Inflammatory macrophage (primary cell): ENCODE measurements at places on chromosomes 7 and 10.

- no peak for DNase-seq
Observed at GRCh38 chr7:117118579-117119180, 165.4 kb downstream of the ST7 start.

GRCh38 chr10:132146271-132146671, 40.5 kb upstream of the DPYSL4 start:
- DNase-seq, result no peak

- DNase-seq, result no peak
Observed at GRCh38 chr7:73345951-73346350, 18.0 kb downstream of the FKBP6 start.

DNA sequence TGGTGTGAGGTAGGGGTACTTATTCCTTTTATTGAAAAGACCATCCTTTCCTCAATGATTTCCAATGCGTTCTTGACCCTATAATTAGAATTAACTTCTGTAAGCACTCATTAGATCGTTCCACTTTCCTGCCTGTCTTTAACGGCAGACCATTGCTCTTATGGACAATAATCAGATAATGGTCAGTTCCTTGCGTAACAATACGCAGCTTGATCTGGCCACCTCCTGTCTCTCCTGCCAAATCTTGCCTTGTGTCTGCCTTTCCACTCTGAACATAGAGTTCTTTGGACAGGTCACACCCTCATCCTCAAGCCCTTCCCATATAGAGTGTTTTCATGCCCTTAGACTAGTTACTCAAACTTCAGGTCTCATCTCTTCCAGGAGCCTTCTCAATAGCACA, 2.4 kb upstream of the WIPI2 start:
- no peak for DNase-seq

DNA sequence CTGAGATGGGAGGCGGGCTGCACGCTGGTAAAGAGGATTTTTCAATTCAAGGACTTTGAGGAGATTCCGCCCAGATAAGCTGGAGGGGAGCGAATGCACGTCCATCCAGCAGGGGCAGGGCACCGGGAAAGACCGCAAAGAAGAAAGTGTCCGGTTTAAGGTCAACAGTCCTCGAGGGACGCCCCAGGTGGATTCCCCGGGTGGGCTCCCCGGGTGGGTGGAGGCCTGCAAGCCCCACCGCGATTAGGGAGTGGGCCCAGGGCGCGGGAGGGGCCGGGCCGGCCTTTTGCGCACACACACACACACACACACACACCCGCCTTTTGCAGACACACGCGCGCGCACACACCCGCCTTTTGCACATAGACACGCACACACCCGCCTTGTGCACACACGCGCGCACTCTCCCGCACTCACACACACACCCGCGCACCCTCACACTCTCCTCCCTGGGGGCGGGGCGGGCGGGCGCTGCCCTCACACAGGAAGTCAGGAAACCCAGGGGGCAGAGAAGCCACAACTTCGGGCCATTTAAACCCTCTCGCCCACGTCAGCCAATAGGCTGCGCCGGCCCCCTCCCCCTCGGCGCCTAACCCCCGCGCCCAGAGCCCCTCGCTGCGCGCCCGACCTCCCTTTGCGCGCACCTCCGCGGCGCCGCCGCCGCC, 615 bp downstream of the ARHGAP12 start:
- DNase-seq, result peak; percentile 47

- no peak for DNase-seq
Observed at GRCh38 chr10:58943960-58944359, 232.5 kb upstream of the PHYHIPL start.

DNA sequence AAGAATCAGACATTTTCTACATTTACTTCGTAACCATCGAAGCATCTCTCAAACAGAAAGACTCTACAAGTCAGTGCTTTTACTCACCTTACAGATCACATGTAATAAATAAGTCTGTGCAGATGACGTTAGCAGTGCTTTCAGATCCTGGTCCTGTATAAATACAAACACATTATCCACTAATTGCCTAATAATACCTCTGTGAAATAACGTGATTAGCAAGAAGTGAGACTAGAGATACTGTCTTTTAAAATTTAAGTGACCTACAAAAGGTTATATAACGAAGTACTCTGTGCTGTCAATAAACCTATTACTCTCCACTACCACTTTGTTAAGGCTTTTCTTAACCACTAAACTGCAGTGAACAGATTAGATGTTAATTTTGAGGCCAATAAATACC, 246.9 kb downstream of the NSUN6 start:
- no peak for DNase-seq

DNA sequence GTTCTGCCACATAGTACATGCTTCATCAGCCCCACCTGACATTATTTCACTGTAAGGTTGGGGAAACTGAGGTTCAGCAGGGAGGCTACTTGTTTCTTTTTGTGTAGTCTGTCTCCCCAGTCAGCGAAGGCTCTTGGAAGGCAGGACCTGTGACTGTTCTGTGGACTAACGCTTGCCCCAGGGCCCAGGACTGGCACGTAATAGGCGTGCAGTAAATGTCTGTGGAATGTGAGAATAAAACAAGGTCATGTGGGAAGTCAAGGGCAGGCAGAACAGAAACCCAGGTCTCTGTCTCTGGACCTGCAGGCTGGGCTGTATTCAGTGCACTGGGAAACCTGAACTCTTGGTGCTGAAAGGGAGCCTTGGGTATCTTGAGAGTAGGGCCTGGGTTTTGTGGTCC, 168.7 kb downstream of the RPS24 start:
- DNase-seq, result no peak

DNA sequence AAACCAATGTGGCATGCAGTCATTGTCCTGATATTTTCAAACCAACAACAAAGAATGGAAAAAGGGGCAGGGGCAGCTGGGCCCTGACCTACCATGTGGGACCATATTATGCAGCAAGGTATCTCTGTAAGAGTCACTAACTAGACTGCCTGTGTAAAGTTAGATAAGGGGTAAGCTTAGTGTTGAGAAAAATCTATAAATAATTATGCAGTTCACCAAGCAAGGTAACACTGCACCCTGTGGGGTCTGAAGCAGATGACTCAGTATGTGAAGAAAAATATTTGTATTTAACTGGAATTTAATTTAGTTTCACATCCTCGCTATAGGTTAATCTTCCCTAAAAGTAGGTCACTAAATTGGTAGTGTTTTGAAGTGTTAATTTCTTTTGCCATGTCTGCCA, 99.3 kb downstream of the PPP1R3A start:
- no peak for DNase-seq

GRCh38 chr7:47681249-47681810, 99.4 kb upstream of the TNS3 start:
- DNase-seq, result no peak

DNA sequence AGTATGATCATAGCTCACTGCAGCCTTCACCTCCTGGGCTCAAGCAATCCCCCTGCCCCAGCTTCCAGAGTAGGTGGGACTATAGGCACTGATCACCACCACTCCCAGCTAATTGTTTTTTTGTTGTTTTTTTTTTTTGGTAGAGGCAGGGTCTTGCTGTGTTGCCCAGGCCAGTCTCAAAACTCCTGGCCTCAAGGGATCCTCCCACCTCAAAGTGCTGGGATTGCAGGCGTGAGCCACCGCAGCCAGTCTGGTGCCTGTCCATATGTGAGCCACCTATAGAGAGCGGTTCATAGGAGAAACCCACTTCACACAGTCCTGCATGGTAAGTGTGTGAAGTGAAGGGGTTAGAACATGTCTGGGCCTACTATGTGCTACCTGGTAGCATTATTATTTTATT, 47.5 kb downstream of the SLC29A4 start:
- DNase-seq, result no peak

GRCh38 chr7:118429141-118429540, 204.6 kb downstream of the ANKRD7 start:
- no peak for DNase-seq

GRCh38 chr10:103493362-103493915, at the start of gene NEURL1:
TSS of gene NEURL1 (plus strand) at chr10:103493705. CDS start at chr10:103494388, 683 bp downstream.
- no peak for DNase-seq

- no peak for DNase-seq
Observed at GRCh38 chr7:83365746-83366145, 203.1 kb upstream of the PCLO start.

- peak; percentile 97 for DNase-seq
Observed at GRCh38 chr10:101031128-101031795, at the start of the genes PDZD7 and SFXN3. TSS of gene PDZD7 (minus strand) at chr10:101031129. CDS start at chr10:101030219, 910 bp downstream. TSS of gene SFXN3 (plus strand) at chr10:101031234. CDS start at chr10:101034695, 3,461 bp downstream.

DNA sequence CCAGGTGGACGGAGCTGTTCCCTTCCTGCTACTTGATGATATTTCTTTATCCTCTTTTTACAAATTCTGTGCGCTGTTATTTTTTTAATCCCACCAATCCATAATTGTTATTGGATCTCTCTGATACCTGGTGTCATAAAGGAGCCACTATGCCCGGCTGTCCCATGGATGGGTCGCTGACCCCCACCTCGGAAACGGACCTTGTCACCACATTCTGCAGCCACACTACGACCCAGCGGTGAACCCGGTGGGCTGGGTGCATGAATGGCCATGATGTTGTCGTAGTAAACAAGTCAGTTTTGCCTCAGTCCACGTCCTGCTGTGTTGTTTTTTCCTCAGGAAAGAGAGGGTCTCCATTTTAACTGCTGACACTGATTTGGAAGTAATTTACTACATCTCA, 112.2 kb downstream of the PKD1L1 start:
- no peak for DNase-seq

DNA sequence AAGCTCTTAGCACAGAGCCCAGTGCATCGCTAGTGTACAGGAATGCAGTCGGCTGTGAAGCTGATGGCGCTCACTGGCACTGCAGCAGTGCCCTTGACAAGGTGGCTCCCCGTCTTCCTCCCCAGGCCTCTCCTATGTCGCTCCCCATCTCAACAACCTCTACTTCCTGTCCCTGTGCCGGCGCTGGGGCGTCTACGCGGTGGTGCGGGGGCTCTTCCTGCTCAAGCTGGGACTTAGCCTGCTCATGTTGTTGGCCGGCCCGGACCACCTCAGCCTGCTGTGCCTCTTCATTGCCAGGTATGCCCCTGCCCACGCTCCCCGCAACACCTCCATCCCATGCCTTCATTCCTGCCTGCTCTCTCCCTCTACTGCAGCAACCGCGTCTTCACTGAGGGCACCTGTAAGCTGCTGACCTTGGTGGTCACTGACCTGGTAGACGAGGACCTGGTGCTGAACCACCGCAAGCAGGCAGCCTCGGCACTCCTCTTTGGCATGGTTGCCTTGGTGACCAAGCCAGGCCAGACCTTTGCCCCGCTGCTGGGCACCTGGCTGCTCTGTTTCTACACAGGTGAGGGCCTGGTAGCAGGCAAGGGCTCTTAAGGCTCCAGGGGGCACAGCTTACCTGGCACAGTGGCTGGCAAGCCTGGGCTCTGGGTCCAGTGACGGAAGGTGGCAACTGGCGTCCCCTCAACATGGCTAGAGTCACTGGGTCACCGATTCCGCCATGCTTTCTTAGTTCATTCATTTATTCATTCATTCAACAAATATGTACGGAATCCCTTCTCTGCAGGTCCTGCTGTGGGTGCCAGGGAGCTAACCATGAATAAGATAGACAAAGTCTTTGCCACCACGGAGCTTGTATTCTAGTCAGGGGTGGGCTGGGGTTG, 22.3 kb upstream of the C10orf95 start:
- DNase-seq, result no peak

- no peak for DNase-seq
Observed at GRCh38 chr10:84542522-84543490, 214.4 kb downstream of the CCSER2 start.

- no peak for DNase-seq
Observed at GRCh38 chr7:155188821-155189581, 108.7 kb upstream of the INSIG1 start.

GRCh38 chr7:80175744-80176143, 41.1 kb downstream of the GNAI1 start:
- no peak for DNase-seq

DNA sequence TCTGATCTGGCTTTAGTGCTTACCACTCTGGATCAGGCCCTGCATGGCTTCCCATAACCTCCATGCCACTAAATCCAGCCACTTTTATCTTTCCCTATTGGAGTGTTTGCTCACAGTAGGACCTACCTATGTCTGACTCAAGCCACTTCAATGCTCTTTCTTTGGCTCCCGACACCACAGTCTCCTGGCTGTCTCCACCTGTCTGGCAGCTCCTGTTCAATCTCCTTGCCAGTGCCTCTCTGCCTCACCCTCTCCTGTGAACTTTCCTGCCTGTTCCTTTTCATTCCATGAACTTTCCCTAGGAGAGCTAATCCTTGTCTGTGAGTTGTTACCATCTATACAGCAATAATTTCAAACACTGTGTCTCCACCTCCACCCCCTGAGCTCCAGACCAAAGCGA, 82.6 kb upstream of the UCN3 start:
- DNase-seq, result no peak
